Calu3 (cell line): ENCODE measurements at places on chromosomes 12 and 14. TPM values are rescaled to one million over a fixed set of nuclear protein-coding genes. Genes with fewer than 3 reads are reported as not detected.
A peak's percentile ranks its signal among the peaks of the same experiment; 100 is the strongest.

GRCh38 chr14:61574514-61574807 is 120.9 kb upstream of the HIF1A start:
- no peak for DNase-seq

- DNase-seq: no peak
Measured at GRCh38 chr12:133233993-133234564, 1.6 kb downstream of the ANHX start.

DNA sequence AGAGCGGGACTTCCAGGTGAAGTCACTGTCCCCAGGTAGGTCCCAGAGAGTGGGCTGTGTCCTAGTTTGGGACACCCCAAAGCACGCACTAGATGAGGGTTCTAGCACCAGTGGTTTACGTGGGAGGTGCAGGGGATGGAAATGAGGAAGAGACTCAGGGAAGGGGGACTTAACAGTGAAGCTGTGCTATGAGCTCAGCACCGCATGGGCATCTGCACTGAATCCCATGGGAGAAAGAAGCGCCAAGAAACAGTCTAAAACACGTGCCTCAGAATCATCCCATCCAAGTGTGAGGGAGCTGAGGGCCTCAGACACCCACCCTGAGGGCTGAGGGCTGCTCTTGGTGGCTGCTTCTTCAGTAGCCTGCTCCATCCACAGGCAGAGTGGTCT is 71.5 kb upstream of the ZFP36L1 start:
- DNase-seq: no peak

- no peak for DNase-seq
Measured at GRCh38 chr14:99676657-99677056, 7.4 kb upstream of the CYP46A1 start.

OR4E2 gene
- total RNA-seq: not detected in 2 replicates

DNA sequence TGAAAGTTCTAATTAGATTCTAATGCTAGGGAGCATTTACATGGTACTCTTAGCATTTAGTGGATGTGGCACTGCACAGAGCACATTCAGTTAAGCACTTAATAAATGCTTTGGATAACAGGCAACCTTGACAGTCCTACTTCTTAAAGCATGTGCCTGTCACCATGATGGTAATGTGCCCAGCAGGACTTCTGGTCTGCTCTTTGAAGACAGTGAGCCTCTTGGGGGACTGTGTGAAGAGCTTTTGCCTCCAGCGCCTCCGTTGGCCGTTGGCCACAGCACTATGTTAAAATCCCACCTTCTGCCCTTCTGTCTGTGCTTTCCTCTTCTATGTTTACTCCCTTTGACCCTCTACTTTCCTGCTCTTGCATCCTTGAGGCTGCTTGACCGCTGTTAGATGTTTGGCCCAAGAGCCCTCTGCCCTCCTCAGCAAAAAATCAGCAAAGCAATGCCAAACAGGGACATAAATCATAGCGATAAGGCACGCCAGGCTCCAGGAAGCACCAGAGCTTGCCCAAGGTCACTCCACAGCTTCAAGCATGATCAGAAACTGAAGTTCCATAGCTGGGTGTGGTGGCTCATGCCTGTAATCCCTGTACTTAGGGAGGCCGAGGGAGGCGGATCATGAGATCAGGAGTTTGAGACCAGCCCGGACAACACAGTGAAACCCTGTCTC is 8.3 kb downstream of the CDKL1 start:
- DNase-seq: peak; percentile 30
